Stimulated activated naive CD4-positive, alpha-beta T cell (primary cell): ENCODE measurements at places on chromosomes 13 and 19.
A peak's percentile ranks its signal among the peaks of the same experiment; 100 is the strongest.

DNA sequence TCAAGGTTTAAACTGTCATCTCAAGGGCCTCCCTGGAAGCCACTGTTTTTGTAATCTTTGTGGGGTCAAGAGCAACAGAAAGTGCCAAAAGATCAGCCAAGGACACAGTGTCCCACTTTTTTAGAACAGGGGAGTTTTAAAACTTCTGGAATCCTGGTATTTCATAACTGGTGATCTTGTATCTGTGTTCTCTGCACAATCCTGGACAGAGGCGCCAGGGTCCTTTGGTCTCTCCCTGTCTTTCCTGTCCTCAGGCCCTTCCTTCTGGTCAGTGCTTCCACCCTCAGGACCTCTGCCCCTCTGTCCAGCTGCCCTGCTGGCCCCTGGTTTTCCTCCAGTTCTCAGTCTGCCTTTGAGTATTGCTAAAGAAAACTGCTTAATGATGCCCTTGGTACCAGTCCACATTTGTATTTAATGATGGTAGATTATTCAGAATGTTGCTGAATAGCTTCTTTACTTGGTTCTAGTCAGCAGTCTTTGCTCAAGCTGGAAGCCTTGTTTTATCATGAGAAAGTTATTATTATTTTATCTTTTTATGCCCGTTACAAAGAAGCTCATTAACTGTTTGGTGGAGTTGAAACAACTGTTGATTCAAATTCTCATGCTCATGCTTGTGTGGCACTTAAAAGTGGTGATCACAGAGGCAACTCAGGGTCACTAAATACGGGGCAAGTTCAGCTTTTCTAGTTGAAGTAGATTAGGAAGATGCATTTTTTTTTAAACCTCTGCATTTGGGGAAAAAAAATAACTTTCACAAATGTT lies 47.5 kb downstream of the WASF3 start:
- DNase-seq: no peak

GRCh38 chr19:10808937-10809649 lies 26.9 kb downstream of the TMED1 start:
- DNase-seq: no peak

- no peak for DNase-seq
Measured at GRCh38 chr19:14497228-14497921, 1.4 kb upstream of the GIPC1 start.

DNA sequence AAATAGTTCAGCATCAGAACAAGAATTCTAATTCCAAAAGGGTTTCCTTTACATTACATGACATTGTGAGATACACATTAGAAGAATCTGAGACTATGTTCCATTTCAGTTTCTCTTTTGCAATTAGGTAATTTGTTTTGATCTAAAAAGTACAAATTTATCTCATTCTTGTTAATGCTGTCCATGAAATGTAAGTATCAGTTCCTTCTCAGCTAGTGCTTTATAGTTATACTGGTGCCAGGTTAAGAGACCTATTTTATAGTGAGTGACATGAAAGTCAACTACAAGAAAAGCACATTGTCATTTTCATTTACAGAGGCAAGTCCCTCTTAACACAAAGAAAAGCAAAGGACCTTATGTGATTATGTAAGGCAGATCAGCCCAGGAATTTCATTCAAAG lies 43.9 kb downstream of the RCBTB2 start:
- no peak for DNase-seq

DNA sequence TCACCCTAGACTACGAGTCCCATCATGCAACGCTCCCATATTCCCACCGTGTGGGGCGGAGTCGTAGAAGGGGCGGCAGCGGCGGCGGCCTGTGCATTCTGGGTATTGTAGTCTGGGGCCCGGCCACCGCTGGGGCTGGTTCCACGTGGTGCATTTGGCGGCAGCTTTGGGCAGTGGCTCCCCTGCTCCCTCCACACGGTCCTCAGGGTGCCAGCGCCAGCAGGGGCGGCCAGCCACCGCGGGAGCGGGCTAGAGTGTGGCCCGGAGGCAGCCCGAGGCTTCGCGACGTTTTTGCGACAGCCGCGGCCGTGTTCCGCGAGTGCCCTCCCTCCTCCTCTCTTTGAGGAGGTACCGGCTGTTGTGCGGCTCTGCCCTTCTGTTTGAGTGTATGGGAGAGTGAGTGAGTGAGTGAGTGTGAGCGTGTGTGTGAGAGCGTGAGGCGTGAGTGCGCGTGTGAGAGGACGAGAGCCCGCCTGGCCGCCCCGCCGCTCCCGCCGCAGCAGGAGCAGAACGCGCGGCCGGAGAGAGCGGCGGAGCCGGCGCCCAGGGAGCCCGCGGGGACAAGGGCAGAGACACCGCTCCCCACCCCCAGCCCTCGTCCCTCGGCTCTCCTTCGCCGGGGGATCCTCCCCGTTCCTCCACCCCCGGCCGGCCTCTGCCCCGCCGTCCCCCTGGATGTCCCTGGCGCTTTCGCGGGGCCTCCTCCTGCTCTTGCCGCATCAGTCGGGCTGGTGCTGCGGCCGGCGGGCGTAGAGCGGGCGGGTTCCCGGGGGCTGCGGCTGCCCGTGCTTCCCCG lies at the start of gene CDK8:
TSS of gene CDK8 (plus strand) at position 343 of the 796 bp plus-strand sequence. CDS start 513 bp downstream, outside the sequence.
- DNase-seq: peak; percentile 92

DNA sequence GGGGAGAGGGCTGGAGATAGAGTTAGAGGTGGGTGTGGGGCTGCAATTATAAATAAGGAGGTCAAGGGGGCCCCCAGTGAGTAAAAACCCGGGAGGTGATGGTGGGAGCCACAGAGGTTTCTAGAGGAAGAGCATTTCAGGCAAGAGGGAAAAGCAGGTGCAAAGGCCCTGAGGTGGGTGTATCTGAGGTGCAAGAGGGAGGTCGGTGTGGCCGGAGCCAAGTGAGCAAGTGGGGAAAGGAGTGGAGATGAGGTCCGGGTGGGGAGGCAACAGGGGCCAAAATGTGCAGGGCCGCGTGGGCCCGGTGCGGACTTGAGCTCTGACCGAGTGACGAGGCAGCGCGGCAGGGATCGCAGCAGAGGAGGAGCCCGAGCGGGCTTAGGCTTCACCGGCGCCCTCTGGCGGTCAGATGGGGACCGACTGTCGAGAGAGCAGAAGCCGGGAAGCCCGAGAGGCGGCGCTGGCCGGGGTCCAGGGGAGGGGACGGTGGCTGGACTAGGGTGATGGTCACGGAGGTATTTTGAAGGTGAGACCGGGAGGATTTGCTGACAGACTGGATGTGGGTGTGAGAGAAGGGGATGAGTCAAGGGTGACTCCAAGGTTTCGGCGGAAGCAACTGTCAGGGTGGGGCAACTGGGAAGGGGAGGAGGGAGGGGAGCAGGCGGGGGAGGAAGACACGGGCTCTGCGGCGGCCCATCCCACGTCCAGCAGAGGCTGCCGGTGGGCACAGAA lies 17.7 kb upstream of the SPACA4 start:
- DNase-seq: peak; percentile 82

GRCh38 chr13:112451512-112452379 lies 75.6 kb downstream of the SPACA7 start:
- no peak for DNase-seq

DNA sequence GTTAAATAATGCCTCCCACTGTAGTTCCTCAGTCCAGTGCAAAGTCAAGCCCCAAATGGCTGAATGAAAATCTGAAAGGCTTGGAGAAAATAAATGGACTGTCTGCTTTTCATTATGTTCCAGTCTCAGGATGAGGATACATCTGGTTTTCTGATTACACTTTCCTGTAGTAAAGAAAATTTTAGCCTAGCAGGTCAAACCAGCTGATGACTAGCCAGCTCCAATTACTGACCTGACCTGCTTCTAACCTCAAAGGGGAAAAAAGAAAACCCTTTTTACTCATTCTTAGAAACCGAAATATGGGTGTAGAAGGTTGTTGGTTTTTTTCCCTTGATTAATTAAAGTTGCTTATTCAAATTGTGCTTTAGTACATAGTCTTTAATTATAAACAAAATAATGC lies 418.4 kb downstream of the EFNB2 start:
- no peak for DNase-seq

- no peak for DNase-seq
Measured at GRCh38 chr13:99797691-99798090, 173.9 kb downstream of the ZIC5 start.

DNA sequence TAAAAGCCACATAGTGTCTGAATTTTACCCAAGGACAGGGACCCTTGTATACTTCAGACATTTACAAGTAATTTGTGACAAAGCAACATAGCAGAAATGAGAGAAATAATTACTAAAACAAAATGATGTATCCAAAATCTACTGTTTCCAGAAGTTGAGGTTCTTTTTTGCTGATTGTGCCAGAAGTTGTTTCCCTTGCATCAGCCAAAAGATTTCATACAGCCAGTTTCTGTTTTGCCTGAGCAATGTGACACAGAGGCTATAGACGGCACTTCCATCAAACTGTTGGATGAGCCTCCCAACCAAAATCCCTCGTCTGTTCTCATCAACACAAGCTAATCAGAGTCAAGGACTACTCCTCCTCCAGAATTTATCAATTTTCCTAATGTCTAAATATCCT lies 913.2 kb upstream of the GPC6 start:
- DNase-seq: no peak

GRCh38 chr19:35911173-35911572 lies 3.1 kb upstream of the TYROBP start:
- DNase-seq: no peak

- no peak for DNase-seq
Measured at GRCh38 chr13:40384976-40385857, 281.2 kb downstream of the FOXO1 start.

GRCh38 chr19:10519421-10519820 lies 2.2 kb upstream of the S1PR5 start:
- DNase-seq: no peak

- no peak for DNase-seq
Measured at GRCh38 chr19:49315111-49315510, 9.9 kb downstream of the SLC6A16 start.

DNA sequence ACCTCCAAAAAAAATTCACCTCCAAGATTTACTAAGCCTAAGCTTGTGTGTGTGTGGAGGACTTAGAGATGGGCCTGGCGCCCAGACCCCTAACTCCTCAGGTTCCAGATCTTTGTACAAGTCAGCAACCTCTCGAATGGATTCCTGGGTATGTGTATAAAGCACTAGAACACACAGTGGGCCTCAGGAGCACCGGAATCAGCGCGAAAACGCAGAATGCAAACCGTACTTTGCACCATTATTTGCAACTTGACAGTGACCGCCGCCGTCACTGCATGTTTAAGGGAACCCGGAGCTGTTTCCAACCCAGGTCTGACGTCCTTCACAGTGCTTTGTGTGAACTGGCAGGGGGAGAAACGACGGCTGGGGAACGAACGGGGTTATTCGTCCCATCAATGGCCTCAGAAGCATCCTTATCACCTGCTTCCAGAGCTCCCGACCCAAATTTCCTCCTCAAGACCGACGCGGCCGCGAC lies 688 bp downstream of the ZNF606 start:
- no peak for DNase-seq

GRCh38 chr19:33775731-33776487 lies 20.8 kb upstream of the KCTD15 start:
- DNase-seq: no peak

GRCh38 chr13:46296115-46296822 lies 84.5 kb downstream of the LRRC63 start:
- peak; percentile 89 for DNase-seq

- no peak for DNase-seq
Measured at GRCh38 chr19:41428481-41428859, 1.3 kb upstream of the B3GNT8 start.

DNA sequence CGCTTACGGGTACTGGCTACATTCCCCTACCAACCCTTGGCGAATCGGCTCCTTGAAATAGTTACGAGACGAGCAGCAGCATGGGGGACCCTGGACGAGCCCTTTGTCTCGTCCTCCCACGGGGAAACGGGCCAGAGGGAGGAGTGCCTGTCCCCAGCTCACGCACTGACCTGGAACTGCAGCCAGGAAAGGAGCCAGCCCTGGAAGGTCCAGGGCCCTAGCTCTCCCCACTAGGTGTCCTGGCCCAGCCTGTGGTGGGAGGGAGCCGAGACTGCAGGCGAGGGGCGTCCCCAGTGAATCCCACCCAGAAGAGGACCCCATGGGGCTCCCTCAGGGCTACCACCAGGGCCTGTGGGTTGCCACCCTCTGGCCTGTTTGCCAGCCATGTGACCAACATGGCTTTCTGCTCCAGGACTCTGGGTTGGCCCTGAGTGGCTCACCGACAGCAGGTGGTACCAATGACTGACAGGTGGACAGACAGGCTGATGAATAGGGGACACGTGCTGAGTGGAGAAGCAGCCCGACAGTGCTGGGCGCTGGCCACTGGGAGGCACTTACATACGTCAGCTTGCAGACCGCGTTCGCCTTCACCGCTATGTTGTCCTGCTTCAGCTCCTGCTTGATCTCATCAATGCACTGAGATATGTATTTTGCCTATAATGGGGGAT lies 13.2 kb downstream of the AP3D1 start:
- DNase-seq: no peak

GRCh38 chr13:97339019-97339987 lies 94.7 kb upstream of the RAP2A start:
- DNase-seq: no peak

DNA sequence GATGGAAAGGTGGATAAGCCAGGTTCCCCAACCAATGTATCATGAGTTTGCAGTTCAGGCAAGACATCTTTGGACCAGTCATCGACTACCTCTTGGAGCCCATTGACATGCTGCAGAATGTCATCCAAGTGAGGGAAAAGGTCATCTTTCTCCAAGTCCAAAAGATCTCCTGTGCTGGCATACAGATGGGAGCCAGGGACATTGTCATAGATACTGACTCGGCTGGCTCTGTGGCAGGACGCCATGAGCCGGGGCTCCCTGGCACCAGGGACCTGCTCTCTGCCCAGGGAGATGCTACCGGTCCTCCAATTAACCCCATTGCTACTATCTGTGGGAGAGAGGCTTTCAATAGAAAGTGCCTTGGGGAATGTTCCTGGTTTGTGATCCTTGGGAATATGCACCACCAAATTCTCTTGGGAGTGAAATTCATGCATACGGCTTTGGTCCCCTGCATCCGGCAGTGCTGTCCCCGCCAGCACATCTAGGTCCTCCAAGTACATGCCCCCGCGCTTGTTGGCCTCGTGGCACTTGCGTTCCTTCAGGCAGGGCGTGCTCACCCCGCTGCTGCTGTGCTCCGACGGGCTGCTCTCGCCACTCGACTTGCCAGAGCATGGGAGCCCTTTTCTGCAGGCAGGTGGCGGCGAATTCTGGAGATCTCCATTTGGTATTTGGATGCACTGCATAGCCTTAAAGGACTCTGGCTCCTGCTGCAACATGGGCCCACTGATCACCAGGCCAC lies 113.0 kb downstream of the KL start:
- no peak for DNase-seq
